ENCODE measurements at places on chromosomes 3 and 15. TPM values are rescaled to one million over a fixed set of nuclear protein-coding genes. Genes with fewer than 3 reads are reported as not detected.

The BFSP2 gene
- not detected for total RNA-seq

The SPATA16 gene
- total RNA-seq: not detected

The HERC2 gene
- total RNA-seq: 41.1 TPM

The RLBP1 gene
- not detected for total RNA-seq

The IP6K2 gene
- total RNA-seq: 54.6 TPM

All from A549 treated with AZD2906 at 1 μM for 4 hours (cell line).